ENCODE measurements at places on chromosomes 16 and 17.

- no peak for DNase-seq
Measured at GRCh38 chr17:82678265-82678891, 20.1 kb downstream of the RAB40B start.

DNA sequence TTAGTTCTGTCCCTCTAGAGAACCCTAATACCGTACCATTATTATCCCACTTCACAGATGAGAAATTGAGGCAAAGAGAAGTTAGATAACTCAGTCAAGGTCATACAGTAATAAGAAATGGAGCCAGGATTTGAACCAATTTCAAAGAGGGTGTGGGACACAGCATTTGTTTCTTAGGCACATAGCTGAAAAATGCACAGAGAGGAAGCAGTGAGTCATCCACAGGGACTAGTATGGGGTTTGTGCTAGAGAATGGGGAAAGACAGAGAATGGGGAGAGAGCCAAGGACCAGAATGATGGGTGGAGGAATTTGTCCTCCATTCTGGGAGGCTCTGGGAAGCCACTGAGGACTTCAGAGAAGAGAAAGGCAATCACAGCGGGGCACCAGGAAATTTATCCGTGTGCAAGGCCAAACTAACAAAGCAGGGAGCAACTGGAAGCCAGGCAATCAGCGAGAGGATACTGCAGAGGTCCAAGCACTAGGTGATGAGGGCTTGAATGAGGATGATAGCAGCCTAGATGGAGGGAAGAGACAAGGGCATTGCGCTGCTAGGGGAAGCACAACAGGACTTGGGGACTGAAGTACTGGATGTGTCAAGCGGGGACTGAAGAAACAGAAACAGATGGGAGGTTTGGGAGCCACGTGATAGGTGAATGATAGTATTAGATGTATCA is 78.1 kb upstream of the ZFHX3 start:
- peak; percentile 71 for DNase-seq

DNA sequence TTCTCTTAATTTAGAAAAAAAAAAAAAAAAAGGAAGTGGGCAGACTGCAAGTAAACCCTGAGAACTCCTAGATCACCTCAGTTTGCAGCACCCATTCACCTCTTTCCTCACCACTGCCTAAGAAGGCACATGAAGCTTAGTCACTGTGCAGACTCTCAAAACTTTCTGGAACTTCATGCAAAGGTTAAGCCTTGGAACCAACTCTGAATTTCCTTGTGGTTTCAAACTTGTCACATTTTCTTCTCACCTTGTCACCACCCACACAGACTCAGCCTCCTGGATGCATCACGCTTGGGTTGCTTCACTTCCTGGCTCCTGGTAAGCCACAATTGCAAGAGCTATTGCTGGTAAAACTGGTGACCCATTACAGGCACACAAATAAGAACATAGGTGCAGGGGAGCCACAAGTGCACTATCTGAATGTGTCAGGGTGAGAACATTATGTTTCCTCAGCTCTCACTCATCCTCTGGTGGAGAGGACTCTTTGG is 15.0 kb upstream of the CPD start:
- peak; percentile 89 for DNase-seq

DNA sequence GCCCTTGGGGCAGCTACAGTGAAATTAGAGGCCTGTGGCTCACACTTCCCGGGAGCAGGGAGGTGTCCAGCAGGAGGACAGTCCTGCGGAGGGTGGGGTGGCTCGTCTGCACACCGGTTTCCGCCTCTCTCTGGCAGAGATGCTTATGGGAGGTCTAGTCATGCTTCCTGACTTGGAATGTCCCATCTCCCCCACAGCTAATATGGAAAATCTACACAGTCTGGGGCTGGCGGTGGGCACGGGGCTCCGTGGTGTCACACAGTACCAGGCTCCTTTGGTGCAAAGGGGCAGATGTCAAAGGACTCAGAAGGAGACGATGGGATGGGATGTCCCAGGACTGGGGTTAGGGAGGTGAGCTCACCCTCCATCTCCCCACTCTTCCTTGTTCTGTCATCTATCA is 44.1 kb upstream of the DOC2B start:
- DNase-seq, result no peak

GRCh38 chr16:84833542-84834402 is 14.0 kb downstream of the CRISPLD2 start:
- no peak for DNase-seq

GRCh38 chr17:73184136-73184993 is 8.5 kb upstream of the COG1 start:
- peak; percentile 56 for DNase-seq

- no peak for DNase-seq
Measured at GRCh38 chr17:79914813-79915740, 75.8 kb upstream of the CBX4 start.

Measured in CD14-positive monocyte (primary cell).